ENCODE measurements at places on chromosomes 2 and 18.

GRCh38 chr2:30366199-30366691 lies 80.8 kb upstream of the LCLAT1 start:
- no peak for DNase-seq

GRCh38 chr2:20136149-20136548 lies 84.7 kb upstream of the LAPTM4A start:
- DNase-seq: no peak

- no peak for DNase-seq
Observed at GRCh38 chr2:23452372-23452771, 67.4 kb downstream of the KLHL29 start.

- no peak for DNase-seq
Observed at GRCh38 chr18:41753826-41754225, 201.2 kb upstream of the PIK3C3 start.

- DNase-seq: no peak
Observed at GRCh38 chr2:17035010-17035409, 369.4 kb upstream of the CYRIA start.

DNA sequence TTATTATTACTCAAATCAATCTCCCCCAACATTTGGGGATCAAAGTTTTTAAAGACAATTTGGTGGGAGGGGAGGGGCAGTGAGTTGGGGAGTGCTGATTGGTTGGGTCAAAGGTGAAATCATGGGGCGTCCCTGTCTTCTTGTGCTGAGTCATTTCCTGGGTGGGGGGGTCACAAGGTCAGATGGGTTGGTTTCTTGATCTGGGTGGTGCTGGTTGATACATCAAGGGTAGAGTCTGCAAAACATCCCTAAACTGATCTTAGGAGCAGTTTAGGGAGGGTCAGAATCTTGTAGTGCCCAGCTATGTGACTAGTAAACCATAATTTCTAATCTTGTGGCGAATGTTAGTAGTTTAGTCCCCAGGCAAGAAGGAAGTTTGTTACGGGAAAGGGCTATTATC lies 67.4 kb downstream of the MOGAT1 start:
- DNase-seq: no peak

DNA sequence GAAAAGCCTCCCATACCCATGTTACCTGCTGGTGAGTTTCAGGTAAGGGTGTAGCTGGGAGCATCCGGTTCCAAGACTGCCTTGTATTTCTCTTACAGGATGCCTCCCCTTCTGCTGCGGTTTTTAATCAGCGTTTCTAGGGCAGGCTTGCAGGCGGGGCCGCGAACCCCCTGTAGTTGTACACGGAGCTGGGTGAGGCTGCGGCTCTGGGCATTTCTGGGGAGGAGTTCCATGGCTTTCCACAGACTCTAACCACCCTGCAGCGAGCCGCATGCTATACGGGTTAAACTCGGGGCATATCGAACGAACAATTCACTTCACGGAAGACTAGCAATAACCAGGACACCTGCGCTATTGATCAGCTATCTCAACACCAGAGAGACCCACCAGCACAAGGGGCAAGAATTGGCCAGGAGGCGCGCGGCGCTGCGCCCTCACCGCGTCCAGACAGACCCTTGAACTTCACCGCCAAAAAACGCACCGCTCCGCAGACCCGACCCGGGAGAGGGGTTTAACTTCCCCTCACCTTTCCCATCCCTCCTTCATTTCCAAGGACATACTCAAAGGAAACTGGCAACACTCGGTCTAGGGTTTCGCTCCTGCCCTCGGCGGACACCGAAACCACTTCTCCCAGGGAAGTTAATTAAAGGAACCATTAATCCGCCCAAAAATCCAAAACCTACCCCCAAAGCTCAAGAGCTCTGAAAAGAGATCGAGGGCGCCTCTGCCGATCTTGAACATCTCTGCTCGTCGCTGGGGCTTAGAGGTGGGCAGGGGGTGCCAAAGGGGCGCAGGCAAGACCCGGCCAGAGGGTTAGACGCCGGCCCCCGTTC lies 909 bp downstream of the TGFA start:
- DNase-seq: no peak

GRCh38 chr2:161273038-161273760 lies 35.0 kb upstream of the PSMD14 start:
- DNase-seq: no peak

DNA sequence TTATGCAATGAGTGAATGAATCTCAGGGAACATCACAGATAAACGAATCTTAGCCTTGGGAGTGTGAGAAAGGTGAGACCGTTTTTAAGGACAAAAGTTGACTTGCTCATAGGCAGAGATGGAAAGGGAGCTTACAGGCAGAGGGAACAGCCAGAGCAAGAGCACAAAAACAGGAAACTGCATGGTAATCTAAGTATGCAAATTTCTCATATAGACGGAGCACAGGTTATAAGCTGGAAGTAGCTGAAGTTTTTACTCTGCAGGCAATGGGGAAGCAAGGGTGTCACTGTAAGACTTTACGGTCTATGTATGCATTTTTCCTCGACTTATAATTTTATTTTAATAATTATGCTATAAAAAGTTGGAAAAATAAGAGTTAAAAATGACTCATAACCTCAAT lies 44.8 kb upstream of the STRN start:
- DNase-seq: no peak

GRCh38 chr18:2884706-2885285 lies 38.0 kb downstream of the EMILIN2 start:
- no peak for DNase-seq

GRCh38 chr18:56541340-56541739 lies 97.1 kb downstream of the TXNL1 start:
- no peak for DNase-seq

GRCh38 chr2:24821433-24821891 lies 28.2 kb downstream of the CENPO start:
- no peak for DNase-seq

- no peak for DNase-seq
Observed at GRCh38 chr18:54883816-54884604, 55.7 kb downstream of the RAB27B start.

- no peak for DNase-seq
Observed at GRCh38 chr2:237864444-237864931, 5.1 kb downstream of the RAMP1 start.

DNA sequence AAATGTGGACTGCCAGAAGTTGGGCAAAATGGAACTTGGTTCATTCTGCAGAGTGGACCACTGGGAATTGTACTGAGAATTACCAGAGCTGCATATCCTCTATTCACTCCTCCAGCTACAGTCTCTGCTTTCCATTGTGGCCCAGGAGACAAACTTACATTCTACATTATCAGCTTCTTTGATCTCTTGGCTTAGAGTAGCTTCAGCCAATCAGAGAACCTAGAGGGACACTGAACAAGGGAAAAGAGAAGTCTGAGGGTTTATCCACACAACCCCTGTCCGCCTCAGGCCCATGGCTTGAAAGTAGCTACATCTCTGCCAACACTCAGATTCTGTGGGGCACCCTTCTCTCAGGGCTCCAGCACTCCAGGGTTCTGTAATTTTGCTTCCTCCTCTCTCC lies 251.1 kb downstream of the TRIB2 start:
- DNase-seq: no peak

Data from stimulated activated CD4-positive, alpha-beta T cell treated with anti-CD3 and anti-CD28 coated beads, Interleukin-12 subunit alpha, Interleukin-12 subunit beta, amount 100 ng/mL, for 24 hours (primary cell).